ENCODE measurements at places on chromosomes 11 and 22. TPM values are rescaled to one million over a fixed set of nuclear protein-coding genes. Genes with fewer than 3 reads are reported as not detected.

- H3K27me3 ChIP-seq, result no peaks in the 10 kb centered on the region
- H3K36me3 ChIP-seq, result no peaks in the 10 kb centered on the region
- H3K27ac ChIP-seq, result no peak overlapping the region
- peaks cover 11% of the 10 kb centered on the region for H3K4me1 ChIP-seq
- DNase-seq, result peak; percentile 79
Observed at GRCh38 chr11:106950067-106950491, 68.2 kb downstream of the GUCY1A2 start.

GRCh38 chr11:108838792-108839105, 173.9 kb downstream of the DDX10 start:
- peak overlapping the region; percentile 24 for H3K27ac ChIP-seq
- no peak overlapping the region for H3K4me3 ChIP-seq
- no peaks in the 10 kb centered on the region for H3K27me3 ChIP-seq

DNA sequence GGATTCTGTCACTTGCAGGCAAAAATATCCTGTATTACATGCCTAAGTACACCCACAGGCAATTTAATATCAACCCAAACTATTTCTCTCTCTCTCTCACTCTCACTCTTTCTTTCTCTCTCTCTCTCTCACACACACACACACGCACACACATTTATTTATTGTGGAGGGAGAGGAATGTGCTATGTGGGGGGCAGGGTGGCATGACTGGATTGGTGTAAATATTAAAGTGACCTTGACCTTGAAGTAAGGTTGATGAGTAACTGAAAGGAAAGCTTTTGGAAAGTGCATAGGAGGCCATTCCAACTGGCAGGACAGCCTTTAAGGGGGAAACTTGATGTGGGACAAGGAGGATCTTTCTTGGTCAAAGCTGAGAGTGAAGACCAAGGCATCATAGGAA, 589.7 kb upstream of the KIRREL3 start:
- no peak overlapping the region for H3K27ac ChIP-seq
- H3K27me3 ChIP-seq, result no peaks in the 10 kb centered on the region
- no peak for DNase-seq
- no peaks in the 10 kb centered on the region for H3K36me3 ChIP-seq
- H3K4me3 ChIP-seq, result no peak overlapping the region
- no peaks in the 10 kb centered on the region for H3K4me1 ChIP-seq

DNA sequence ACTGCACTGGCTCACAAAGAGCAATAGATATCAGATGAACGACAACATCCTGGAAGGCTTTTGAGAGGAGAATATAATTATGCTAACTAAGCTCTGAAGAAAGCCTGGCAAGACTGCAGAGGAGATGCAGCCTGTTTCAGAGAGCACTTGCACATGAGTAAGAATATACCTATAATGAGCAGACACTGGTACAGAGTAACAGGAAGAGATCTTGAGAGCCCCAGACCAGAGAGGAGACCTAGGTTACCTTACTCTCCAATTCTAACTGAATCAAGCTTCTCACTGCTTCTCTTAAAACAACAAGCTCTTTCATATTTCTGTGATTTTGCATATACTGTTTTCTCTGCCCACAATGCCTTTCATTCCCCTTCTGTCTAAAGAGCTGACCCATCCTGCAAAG, 66.5 kb downstream of the FAM168A start:
- H3K27ac ChIP-seq, result no peak overlapping the region
- H3K27me3 ChIP-seq, result no peaks in the 10 kb centered on the region
- DNase-seq, result no peak
- no peaks in the 10 kb centered on the region for H3K4me1 ChIP-seq
- no peaks in the 10 kb centered on the region for H3K36me3 ChIP-seq

- H3K27ac ChIP-seq, result no peak overlapping the region
- H3K4me3 ChIP-seq, result no peak overlapping the region
- peaks cover 11% of the 10 kb centered on the region for H3K4me1 ChIP-seq
- no peaks in the 10 kb centered on the region for H3K27me3 ChIP-seq
Observed at GRCh38 chr11:111796696-111797095, 30.5 kb upstream of the PPP2R1B start.

GRCh38 chr11:31807799-31808667, 3.1 kb downstream of the PAX6 start:
- H3K36me3 ChIP-seq, result no peaks in the 10 kb centered on the region
- peaks cover 6% of the 10 kb centered on the region for H3K4me1 ChIP-seq
- no peak overlapping the region for H3K4me3 ChIP-seq
- no peak for DNase-seq

- H3K4me3 ChIP-seq, result no peak overlapping the region
- no peaks in the 10 kb centered on the region for H3K4me1 ChIP-seq
- H3K27me3 ChIP-seq, result no peaks in the 10 kb centered on the region
- no peaks in the 10 kb centered on the region for H3K36me3 ChIP-seq
- DNase-seq, result no peak
- no peak overlapping the region for H3K27ac ChIP-seq
Observed at GRCh38 chr11:134656861-134657540, 245.0 kb upstream of the B3GAT1 start.

DNA sequence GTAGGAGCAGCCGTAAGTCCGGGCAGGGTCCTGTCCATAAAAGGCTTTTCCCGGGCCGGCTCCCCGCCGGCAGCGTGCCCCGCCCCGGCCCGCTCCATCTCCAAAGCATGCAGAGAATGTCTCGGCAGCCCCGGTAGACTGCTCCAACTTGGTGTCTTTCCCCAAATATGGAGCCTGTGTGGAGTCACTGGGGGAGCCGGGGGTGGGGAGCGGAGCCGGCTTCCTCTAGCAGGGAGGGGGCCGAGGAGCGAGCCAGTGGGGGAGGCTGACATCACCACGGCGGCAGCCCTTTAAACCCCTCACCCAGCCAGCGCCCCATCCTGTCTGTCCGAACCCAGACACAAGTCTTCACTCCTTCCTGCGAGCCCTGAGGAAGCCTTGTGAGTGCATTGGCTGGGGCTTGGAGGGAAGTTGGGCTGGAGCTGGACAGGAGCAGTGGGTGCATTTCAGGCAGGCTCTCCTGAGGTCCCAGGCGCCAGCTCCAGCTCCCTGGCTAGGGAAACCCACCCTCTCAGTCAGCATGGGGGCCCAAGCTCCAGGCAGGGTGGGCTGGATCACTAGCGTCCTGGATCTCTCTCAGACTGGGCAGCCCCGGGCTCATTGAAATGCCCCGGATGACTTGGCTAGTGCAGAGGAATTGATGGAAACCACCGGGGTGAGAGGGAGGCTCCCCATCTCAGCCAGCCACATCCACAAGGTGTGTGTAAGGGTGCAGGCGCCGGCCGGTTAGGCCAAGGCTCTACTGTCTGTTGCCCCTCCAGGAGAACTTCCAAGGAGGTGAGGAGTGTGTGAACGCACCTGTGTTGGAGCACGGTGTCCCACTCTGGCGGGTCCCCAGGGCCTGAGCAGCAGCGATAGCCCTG, at the start of gene TAGLN:
Gene TAGLN, plus strand, starts transcription at position 318 of the 863 bp plus-strand sequence. CDS start 3,644 bp downstream, outside the sequence.
- DNase-seq, result peak; percentile 47
- peak within 1 kb of the TSS; percentile 38 for H3K4me3 ChIP-seq
- no peaks in the 10 kb centered on the region for H3K4me1 ChIP-seq
- no peaks in the 10 kb centered on the region for H3K27me3 ChIP-seq
- no peaks in the 10 kb centered on the region for H3K36me3 ChIP-seq

- H3K4me1 ChIP-seq, result peaks cover 27% of the 10 kb centered on the region
- no peak for DNase-seq
- H3K27ac ChIP-seq, result no peak overlapping the region
Observed at GRCh38 chr11:75350743-75351540, 519 bp downstream of the ARRB1 start.

DNA sequence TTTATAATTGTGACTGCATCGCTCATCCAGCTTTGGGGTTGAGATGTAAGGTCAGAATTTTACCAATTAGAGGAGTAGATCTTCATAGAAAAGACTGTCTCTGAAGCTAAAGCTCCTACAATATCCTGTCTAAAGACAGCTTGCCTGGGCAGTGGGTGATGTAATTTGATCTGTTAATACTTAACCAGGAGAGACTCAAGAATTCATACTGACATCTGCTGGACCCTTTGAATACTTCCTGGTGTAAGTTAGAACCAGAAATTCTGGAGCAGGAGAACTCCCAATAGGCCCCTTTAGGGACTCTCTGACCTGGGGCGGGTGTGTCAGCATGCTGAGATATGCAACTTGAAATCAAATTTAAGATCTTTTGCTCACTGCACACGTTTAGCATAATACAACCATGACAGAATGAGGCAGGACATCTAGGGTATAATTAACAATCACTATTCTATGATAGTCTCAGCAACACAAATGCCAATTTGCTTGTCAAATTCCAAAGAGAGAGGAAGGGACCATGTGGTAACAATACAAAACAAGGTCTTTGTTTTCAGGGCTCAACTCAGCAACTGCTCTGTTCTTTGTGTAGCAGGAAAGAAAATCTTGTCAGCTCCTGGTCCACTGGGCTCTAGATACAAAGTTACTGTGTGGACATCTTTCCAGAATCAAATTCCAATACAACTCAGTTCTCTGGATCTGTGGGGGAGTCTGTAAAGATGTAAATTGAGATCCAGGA, 143.9 kb downstream of the INSC start:
- no peak overlapping the region for H3K4me3 ChIP-seq
- no peaks in the 10 kb centered on the region for H3K4me1 ChIP-seq
- H3K27ac ChIP-seq, result no peak overlapping the region
- H3K27me3 ChIP-seq, result no peaks in the 10 kb centered on the region

DNA sequence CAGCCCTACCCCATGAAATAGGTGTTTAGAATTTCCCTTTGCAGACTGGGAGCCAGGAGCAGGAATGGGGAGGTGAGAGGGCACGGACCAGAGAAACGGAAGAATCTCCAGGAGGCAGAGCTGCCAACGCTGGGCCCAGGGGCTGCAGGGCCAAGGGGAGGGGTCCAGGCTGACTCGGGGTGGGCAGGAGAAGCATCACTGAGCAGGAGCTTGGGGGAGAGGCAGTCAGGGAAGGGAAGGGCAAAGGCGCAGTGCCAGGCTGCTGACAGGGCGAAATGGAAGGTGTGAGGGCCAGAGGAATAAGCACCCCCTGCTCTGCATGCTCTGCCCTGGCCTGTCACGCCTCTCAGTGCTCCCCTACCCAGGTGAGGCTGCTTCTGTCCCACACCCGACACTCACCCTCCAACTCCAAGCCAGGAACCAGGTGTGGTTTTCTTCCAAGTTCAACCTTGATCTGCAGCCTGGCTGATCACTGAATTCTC, 14.5 kb downstream of the LRRC32 start:
- H3K27me3 ChIP-seq, result no peaks in the 10 kb centered on the region
- H3K27ac ChIP-seq, result no peak overlapping the region
- no peak for DNase-seq
- no peaks in the 10 kb centered on the region for H3K36me3 ChIP-seq

Gene KCNQ1OT1
- 1.7 TPM for total RNA-seq

Gene BLID
- total RNA-seq, result 4.1 TPM

Gene MS4A12
- total RNA-seq, result not detected

Gene SPINDOC
- total RNA-seq, result 21.4 TPM

Gene SMTNL1
- not detected for total RNA-seq

Gene TIMP3
- 44.9 TPM for total RNA-seq

Gene CRYBB2
- 0.68 TPM for total RNA-seq

Gene EIF3D
- total RNA-seq, result 306 TPM

Gene OTOG
- total RNA-seq, result not detected

Data from MCF 10A (cell line).